ENCODE measurements at places on chromosomes 7 and 10. TPM values are rescaled to one million over a fixed set of nuclear protein-coding genes. Genes with fewer than 3 reads are reported as not detected.

TMEM213 gene
- 1.1 TPM for polyA plus RNA-seq

GRCh38 chr7:140298213-140298612 is 100.1 kb downstream of the SLC37A3 start:
- no peaks in the 10 kb centered on the region for H3K27me3 ChIP-seq
- DNase-seq = no peak
- no peak overlapping the region for H3K4me3 ChIP-seq
- H3K4me1 ChIP-seq = no peaks in the 10 kb centered on the region
- H3K36me3 ChIP-seq = no peaks in the 10 kb centered on the region

- H3K4me1 ChIP-seq = peaks cover 6% of the 10 kb centered on the region
- H3K36me3 ChIP-seq = peaks cover 5% of the 10 kb centered on the region
- no peaks in the 10 kb centered on the region for H3K27me3 ChIP-seq
- H3K4me3 ChIP-seq = no peak overlapping the region
- no peak for DNase-seq
Observed at GRCh38 chr7:26688388-26688787, 176.0 kb downstream of the SKAP2 start.

CAMK2G gene
- 31.5 TPM for polyA plus RNA-seq

- peaks cover 14% of the 10 kb centered on the region for H3K4me1 ChIP-seq
- H3K27ac ChIP-seq = no peak overlapping the region
- no peak overlapping the region for H3K4me3 ChIP-seq
- DNase-seq = no peak
- peaks cover 8% of the 10 kb centered on the region for H3K27me3 ChIP-seq
Observed at GRCh38 chr7:150345012-150345411, 3.6 kb upstream of the RARRES2 start.

DNA sequence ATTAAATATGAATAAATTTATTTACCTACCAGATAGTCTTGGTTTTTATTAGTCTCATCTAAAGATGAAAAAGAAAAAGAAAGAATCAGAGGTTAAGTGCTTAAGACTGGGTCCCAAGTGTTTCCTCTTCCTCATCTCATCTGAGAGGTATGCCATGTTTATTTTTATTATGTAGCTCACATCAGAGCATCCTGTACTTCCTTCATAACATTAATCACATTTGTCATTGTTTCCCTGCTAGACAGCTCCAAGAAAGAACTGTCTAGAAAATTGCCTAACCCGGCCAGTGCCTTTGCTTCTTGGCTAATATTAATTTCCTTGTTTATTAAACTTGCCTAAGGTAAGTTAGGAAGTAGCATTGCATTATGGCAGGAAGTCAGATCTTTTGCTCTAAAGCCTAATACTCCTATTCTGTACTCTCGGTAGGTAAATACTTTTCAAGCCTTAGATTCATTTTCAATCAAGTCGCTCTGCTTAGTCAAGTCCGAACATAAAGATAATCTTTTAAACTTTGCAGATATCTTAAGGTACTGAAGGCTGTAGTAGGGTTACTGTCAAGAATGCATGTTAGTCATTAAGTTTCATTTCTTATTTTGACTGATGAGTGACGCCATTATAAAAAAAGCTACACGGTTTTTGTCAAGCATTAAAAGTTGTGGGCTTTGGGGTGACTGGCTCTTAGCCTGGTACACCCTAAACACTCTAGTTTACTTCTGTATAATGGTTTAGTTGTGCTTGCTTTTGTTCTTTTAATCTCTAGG is 47.4 kb downstream of the ZMYND11 start:
- no peaks in the 10 kb centered on the region for H3K36me3 ChIP-seq
- no peak overlapping the region for H3K27ac ChIP-seq
- H3K27me3 ChIP-seq = no peaks in the 10 kb centered on the region
- no peak for DNase-seq

- H3K27ac ChIP-seq = peak overlapping the region; percentile 87
- no peaks in the 10 kb centered on the region for H3K36me3 ChIP-seq
- peak; percentile 63 for DNase-seq
Observed at GRCh38 chr10:104333032-104333727, 5.1 kb downstream of the ITPRIP start.

CDC14C gene
- 0.06 TPM for polyA plus RNA-seq

- H3K4me1 ChIP-seq = no peaks in the 10 kb centered on the region
- no peaks in the 10 kb centered on the region for H3K36me3 ChIP-seq
- DNase-seq = peak; percentile 44
- H3K27me3 ChIP-seq = no peaks in the 10 kb centered on the region
- no peak overlapping the region for H3K27ac ChIP-seq
Observed at GRCh38 chr7:44061645-44062179, 3.7 kb downstream of the PGAM2 start.

DNA sequence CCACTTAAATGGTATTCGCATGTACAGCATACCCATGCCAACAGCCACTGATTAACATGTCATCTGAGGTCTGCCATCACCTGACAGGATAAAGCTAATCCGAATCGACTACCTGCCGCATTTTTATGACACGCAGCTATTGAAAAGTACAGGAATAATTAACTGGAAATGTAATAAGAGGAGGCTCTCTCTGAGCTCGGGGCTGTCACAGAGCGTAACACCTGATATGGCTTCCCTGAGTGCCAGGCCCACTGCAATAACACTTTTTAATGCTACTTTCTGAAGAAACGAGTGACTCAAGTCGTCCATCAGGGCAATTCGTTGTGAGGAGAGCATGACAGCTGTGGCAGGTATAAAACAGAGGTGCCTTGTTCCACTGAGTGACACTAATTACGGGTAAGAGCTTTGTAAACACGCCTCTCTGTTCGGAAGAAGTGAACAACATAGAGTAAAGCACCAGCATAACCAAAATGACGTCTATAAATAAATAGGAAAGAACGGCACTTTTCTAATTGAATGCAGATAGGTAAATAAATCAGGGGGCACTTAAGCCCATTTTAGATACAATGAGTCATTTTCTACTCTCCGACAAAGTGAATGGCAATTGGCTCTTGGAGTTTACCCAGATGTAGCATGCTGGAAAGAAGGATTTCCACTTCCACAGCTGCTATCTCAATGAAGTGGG is 56.5 kb upstream of the CREB5 start:
- H3K27ac ChIP-seq = no peak overlapping the region
- no peaks in the 10 kb centered on the region for H3K36me3 ChIP-seq
- H3K4me1 ChIP-seq = no peaks in the 10 kb centered on the region
- no peak for DNase-seq
- no peak overlapping the region for H3K4me3 ChIP-seq

C7orf57 gene
- polyA plus RNA-seq = 0.60 TPM

GPR15LG gene
- not detected for polyA plus RNA-seq

- no peak overlapping the region for H3K27ac ChIP-seq
- peaks cover 10% of the 10 kb centered on the region for H3K4me1 ChIP-seq
- no peak overlapping the region for H3K4me3 ChIP-seq
- H3K27me3 ChIP-seq = no peaks in the 10 kb centered on the region
- no peak for DNase-seq
- no peaks in the 10 kb centered on the region for H3K36me3 ChIP-seq
Observed at GRCh38 chr10:103067484-103067883, 125.6 kb downstream of the NT5C2 start.

- no peaks in the 10 kb centered on the region for H3K4me1 ChIP-seq
- no peak for DNase-seq
- H3K36me3 ChIP-seq = no peaks in the 10 kb centered on the region
- no peak overlapping the region for H3K27ac ChIP-seq
- no peak overlapping the region for H3K4me3 ChIP-seq
Observed at GRCh38 chr7:65938336-65938895, 43.6 kb downstream of the GUSB start.

- DNase-seq = no peak
- H3K36me3 ChIP-seq = no peaks in the 10 kb centered on the region
- H3K4me1 ChIP-seq = no peaks in the 10 kb centered on the region
- no peak overlapping the region for H3K27ac ChIP-seq
- H3K4me3 ChIP-seq = no peak overlapping the region
Observed at GRCh38 chr10:80070057-80070456, 8.4 kb upstream of the TMEM254 start.

ACHE gene
- polyA plus RNA-seq = 2.0 TPM

- no peak overlapping the region for H3K4me3 ChIP-seq
- no peaks in the 10 kb centered on the region for H3K36me3 ChIP-seq
- H3K27ac ChIP-seq = no peak overlapping the region
- H3K27me3 ChIP-seq = no peaks in the 10 kb centered on the region
- DNase-seq = no peak
Observed at GRCh38 chr10:31274310-31274709, 44.7 kb upstream of the ZEB1 start.

VAX1 gene
- not detected for polyA plus RNA-seq

GRCh38 chr7:112266595-112267270 is 60.2 kb downstream of the ZNF277 start:
- H3K4me1 ChIP-seq = peaks cover 15% of the 10 kb centered on the region
- no peak overlapping the region for H3K4me3 ChIP-seq
- no peaks in the 10 kb centered on the region for H3K27me3 ChIP-seq
- H3K36me3 ChIP-seq = no peaks in the 10 kb centered on the region
- DNase-seq = no peak

PNLIP gene
- polyA plus RNA-seq = not detected

DNA sequence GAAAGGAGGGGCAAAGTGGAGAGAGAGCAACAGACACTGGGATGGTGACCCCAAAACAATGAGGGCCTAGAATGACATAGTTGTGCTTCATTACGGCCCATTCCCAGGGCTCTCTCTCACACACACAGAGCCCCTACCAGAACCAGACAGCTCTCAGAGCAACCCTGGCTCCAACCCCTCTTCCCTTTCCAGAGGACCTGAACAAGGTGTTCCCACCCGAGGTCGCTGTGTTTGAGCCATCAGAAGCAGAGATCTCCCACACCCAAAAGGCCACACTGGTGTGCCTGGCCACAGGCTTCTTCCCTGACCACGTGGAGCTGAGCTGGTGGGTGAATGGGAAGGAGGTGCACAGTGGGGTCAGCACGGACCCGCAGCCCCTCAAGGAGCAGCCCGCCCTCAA is 20.7 kb downstream of the PRSS2 start:
- H3K4me1 ChIP-seq = no peaks in the 10 kb centered on the region
- no peak for DNase-seq
- H3K27me3 ChIP-seq = peaks cover 34% of the 10 kb centered on the region
- no peaks in the 10 kb centered on the region for H3K36me3 ChIP-seq

DNA sequence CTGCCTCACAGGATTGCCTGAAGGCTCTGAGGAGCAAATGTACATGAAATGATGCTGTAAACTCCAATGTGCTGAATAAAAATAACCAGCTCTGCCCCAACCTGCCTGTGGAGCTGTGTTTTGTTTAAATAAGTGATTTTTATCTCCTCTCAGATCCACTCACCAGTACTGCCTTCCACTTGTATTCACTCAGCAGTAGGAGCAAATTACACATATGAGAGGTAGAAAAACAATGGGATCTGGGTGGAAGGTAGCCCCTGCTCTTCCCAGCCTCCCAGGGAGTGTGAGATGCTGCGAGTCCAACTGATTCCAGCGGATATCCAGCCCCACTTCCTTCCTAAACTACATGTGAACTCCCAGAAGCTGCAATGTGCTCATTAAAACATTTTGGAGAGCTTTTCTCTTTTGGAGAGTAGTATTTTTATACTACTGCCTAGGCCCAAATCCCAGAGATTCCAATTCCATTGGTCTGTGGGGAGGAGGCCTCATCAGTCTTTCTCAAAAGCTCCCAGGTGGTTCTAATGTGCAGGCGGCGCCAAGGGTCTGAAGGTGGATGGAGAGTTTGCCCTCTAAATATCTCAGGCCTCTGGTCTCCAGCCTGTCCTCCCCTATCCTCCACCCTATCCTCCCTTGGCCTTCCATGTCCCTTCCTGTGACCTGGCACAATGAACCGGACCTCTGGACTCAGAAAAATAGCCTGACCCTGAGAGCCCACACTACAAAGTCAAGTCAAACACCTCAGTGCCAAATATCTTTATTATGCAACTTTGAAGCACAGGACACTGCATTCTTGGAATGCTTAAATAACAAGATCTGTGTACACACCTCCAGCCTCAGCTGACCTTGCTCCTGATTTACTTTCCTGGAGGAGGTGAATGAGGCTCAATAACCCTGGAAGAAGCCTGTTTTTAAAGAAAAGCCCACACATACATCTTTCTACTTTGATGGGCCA is 46.2 kb downstream of the CPVL start:
- no peaks in the 10 kb centered on the region for H3K27me3 ChIP-seq
- H3K27ac ChIP-seq = no peak overlapping the region
- H3K36me3 ChIP-seq = no peaks in the 10 kb centered on the region
- peaks cover 14% of the 10 kb centered on the region for H3K4me1 ChIP-seq

- no peaks in the 10 kb centered on the region for H3K36me3 ChIP-seq
- H3K4me3 ChIP-seq = no peak overlapping the region
- peaks cover 15% of the 10 kb centered on the region for H3K4me1 ChIP-seq
- peak overlapping the region; percentile 50 for H3K27ac ChIP-seq
Observed at GRCh38 chr10:74585231-74586087, 240.9 kb upstream of the KAT6B start.

- DNase-seq = no peak
- no peaks in the 10 kb centered on the region for H3K4me1 ChIP-seq
Observed at GRCh38 chr10:46247181-46247475, 39.7 kb upstream of the ANTXRL start.

COMTD1 gene
- polyA plus RNA-seq = 4.2 TPM

- no peak overlapping the region for H3K4me3 ChIP-seq
- H3K4me1 ChIP-seq = peaks cover 13% of the 10 kb centered on the region
- no peak overlapping the region for H3K27ac ChIP-seq
- no peak for DNase-seq
- H3K36me3 ChIP-seq = no peaks in the 10 kb centered on the region
Observed at GRCh38 chr10:88161070-88161469, 297.6 kb downstream of the PTEN start.

- H3K4me3 ChIP-seq = no peak overlapping the region
- peaks cover 30% of the 10 kb centered on the region for H3K27me3 ChIP-seq
- H3K36me3 ChIP-seq = no peaks in the 10 kb centered on the region
Observed at GRCh38 chr7:100489824-100490223, 6.1 kb downstream of the NYAP1 start.

DNA sequence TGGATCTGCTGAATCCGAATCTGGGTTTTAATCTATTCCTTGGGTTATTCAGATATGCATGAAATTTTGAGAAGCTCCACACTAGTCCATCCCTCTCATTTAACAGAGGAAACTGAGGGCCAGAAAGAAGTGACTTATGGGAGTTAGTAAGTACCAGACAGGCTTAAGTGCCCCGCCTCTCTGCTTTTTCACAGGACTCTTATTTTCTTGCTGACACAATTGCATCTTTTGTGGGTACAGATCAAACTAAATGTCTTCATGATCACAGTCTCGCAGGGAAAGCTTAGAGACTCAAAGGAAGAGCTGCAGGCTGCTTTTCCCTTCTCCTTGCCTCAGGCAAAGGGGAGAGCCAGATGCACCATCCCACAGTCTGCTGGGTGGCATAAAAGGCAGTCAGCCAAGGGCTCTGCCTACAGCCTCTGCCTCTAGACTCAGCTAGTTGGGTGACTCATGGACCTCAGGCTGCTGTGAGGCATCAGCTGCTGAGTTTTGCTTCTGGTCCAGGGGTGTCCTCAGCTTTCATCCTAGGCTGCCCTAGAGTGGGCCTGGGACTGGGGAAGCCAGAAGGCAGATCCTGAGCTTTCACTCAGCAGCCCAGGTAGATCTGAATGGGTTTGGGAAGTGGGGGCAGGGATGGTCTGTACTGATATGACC is 11.6 kb downstream of the GOLGA7B start:
- H3K27me3 ChIP-seq = peaks cover 17% of the 10 kb centered on the region
- no peaks in the 10 kb centered on the region for H3K4me1 ChIP-seq
- DNase-seq = no peak

- no peak for DNase-seq
- H3K27ac ChIP-seq = no peak overlapping the region
- H3K4me1 ChIP-seq = no peaks in the 10 kb centered on the region
Observed at GRCh38 chr7:19001854-19002253, 115.6 kb downstream of the TWIST1 start.

- no peak overlapping the region for H3K4me3 ChIP-seq
- H3K27ac ChIP-seq = no peak overlapping the region
- no peak for DNase-seq
- no peaks in the 10 kb centered on the region for H3K36me3 ChIP-seq
Observed at GRCh38 chr10:107576746-107577145, 412.2 kb upstream of the SORCS1 start.

C10orf71 gene
- polyA plus RNA-seq = not detected

- no peak for DNase-seq
- no peaks in the 10 kb centered on the region for H3K27me3 ChIP-seq
- H3K36me3 ChIP-seq = no peaks in the 10 kb centered on the region
- peak overlapping the region; percentile 47 for H3K4me3 ChIP-seq
Observed at GRCh38 chr7:157568106-157568769, 231.4 kb downstream of the DNAJB6 start.

Data from left lung (tissue), 14 donors.